ENCODE measurements at places on chromosomes 11 and 22.

DNA sequence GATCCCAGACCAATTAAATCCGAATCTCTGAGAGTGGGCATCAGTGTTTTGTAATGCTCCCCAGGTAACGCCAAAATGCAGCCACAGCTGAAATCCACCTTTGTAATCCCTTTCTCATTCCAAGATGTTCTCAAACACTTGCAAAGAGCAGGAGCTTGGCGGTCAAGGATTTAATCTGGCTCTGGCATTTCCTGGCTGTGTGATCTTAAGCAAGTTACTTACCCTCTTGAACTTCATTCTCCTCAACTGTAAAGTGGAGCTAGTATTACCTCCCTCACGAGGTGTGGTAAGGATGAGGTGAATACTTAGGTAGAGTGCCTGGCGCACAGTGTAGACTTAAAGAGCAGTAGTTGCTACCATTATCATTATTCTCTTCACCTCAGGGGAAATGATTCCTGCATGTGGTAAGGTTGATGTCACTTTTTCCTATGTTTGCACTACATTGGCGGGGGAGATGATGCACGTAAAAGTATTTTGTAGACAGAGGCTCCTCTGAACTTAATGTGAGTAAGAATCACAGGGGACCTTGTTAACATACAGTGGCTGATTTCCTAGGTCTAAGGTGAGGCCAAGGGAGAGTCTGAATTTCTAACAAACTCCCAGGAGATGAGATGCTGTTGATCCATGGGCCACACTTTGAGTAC is 210.4 kb upstream of the PITPNB start:
- DNase-seq: no peak

- no peak for DNase-seq
These were observed 50.7 kb upstream of the CWF19L2 start for GRCh38 chr11:107508201-107508857.

GRCh38 chr11:78542007-78542406 is 32.7 kb downstream of the NARS2 start:
- no peak for DNase-seq

DNA sequence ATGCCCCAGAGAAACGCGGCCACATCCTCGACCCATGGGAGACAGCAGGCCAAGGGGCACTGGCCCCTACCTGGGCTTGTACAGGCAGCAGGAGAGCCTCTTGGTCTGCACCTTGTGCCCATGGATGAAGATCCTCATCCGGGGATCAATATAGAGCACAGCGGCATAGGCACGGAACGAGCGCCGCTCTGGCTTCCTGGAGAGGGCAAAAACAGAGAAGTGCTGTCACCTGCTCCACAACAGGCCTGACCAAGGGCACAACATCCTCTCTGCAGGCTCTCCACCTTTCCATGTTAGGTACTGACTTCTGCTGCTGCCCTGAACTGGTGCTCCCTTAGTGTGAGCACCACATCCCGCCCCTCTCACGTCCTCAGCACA is 27.2 kb downstream of the MORC2 start:
- no peak for DNase-seq

- DNase-seq: no peak
These were observed 112.2 kb downstream of the SBF2 start for GRCh38 chr11:10181811-10182210.

GRCh38 chr22:32538521-32538920 is 63.9 kb downstream of the FBXO7 start:
- DNase-seq: no peak

DNA sequence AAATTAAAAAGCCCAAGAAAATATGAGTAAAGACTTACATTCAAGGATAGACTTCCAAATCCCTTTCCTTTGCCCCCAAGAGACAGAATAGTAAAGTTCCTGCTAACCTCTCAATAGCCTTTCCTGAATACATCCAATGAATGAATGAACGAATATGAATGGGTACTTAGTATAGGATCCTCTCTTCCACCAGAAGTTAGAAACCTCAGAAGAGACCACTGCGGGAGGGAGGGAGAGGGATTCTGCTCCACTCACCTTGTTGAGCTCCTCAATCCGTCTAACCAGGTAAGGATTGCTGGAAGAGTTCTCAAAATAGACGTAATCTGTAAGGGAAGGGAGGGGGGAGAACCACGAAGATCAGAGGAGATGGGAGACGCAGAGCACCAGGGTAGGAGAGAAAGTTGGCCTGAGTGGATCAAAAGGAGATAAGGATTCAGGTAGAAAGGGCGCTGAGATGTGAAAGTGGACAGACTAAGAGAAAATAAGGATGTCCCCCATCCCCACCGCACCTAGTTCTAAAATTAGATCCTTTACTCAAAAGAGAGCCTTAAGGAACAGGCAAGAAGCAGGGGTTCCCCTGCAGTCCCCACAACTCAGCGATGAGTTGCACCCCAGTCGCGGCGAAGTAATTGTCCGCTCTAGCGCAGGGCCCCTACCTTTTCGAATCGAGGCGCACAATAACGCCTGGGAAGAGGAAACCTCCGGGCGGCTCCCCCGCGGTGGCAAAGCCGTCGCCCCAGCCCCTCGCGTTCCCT is 1.1 kb downstream of the MTA2 start:
- DNase-seq: no peak

GRCh38 chr11:72684236-72684912 is 10.2 kb upstream of the PDE2A start:
- peak; percentile 58 for DNase-seq

- no peak for DNase-seq
These were observed 20.6 kb upstream of the ST3GAL4 start for GRCh38 chr11:126334659-126335462.

DNA sequence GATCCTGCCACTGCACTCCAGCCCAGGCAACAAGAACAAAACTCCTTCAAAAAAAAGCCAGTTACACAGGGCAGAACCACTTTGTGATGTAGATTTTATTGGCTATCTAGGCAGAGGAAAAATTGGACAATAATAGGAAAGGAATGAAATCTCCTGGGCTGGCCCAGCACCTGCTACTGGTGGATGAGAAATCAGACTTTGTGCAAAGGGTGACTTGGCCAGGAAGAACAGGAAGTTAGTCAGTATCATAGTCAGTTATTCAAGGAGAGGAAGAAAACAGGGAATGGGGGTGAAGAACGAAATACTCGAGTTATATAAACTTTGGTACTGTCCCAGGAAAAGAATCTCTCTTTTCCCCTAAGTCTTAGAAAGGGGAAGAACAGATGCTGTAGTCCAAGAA is 11.0 kb upstream of the SPTBN2 start:
- no peak for DNase-seq

- no peak for DNase-seq
These were observed 77.3 kb downstream of the ZBTB44 start for GRCh38 chr11:130237282-130238006.

DNA sequence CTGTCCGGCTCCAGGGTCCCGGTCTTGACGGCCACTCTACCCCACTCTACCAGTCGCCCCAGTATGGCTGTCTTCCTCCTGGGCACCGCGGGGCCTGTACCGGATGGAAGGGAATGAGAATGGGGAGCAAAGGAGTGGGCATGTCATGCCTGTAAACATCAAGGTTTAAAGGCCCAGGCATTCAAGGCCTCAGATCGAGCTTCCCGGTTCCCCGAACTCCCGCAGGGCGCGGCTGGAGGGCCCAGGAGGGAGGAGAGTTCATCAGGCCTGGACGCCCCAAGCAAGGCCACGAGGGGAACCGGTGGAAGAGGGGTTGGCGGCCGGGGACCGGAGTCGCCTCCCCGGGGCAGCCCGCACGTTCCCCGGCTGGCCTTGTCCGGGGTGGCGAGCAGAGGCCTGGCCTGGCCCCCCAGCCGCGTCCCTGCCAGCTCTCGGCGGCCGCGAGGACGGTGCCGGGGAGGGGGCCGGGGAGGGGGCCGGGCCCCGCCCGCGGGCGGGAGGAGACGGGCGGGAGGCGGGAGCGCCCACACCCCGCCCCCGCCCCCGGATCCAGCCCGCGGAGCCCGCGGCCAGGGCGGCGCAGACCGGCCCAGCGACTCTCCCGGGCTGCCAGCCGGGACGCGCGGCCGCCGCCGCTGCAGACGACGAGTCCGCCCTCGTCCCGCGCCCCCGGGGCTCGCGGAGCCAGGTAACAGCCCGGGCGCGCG is at the start of gene CDC42EP1:
Gene CDC42EP1, plus strand, starts transcription at position 580 of the 707 bp plus-strand sequence. CDS start 5,870 bp downstream, outside the sequence.
- peak; percentile 19 for DNase-seq

- no peak for DNase-seq
These were observed 414.6 kb upstream of the LARGE1 start for GRCh38 chr22:34334893-34335292.

GRCh38 chr11:111454561-111455192 is 57.5 kb downstream of the BTG4 start:
- DNase-seq: peak; percentile 51

- DNase-seq: no peak
These were observed 10.7 kb downstream of the IL17RA start for GRCh38 chr22:17095538-17095937.

GRCh38 chr11:131074573-131074972 is 158.3 kb upstream of the SNX19 start:
- no peak for DNase-seq

GRCh38 chr11:58334708-58335107 is 24.2 kb downstream of the OR5B17 start:
- DNase-seq: no peak

- DNase-seq: no peak
These were observed 160.5 kb upstream of the TBCEL start for GRCh38 chr11:120863359-120863758.

DNA sequence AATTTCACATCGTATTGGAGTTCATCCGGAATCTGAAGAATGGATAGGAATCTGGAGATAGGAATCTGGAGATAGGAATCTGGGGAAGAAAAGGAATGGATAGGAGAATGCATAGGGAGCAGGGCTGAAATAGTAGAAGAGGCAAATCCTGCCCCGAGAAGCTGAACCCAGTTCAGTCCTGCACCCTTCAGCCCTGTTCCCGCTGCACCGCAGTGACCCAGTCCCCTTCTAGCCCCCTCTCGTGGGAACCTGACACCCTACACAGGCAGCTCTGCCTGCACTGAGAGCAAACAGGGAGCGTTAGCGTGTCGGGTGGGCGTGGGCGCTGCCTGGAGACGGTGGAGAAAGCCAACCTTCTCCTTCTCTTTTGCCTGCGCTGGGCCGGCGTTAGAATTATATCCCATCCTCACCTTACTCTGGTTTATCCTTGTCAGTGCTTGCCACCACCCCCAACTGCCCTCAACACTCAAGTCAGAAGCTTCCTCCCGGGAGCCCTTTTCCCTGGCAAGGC is 1.0 kb upstream of the CCKBR start:
- DNase-seq: no peak

GRCh38 chr11:26743622-26744021 is 21.8 kb upstream of the SLC5A12 start:
- no peak for DNase-seq

DNA sequence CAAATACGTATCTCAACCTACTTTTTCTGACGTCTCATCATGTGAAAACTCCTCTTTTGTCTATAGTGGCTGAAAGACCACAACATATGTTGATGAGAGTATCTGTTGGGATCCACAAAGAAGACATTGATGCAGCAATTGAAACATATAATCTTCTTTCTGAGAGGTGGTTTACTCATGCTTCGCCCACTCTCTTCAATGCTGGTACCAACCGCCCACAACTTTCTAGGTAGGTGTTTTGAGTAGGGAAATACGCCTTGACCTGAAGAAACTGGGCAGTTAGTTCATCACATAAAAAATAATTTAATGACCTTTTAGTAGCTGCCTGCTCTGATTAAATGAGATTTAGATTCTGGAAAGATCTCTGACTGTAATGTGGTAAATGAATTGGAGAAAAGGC is 17.2 kb downstream of the RRM1 start:
- no peak for DNase-seq

DNA sequence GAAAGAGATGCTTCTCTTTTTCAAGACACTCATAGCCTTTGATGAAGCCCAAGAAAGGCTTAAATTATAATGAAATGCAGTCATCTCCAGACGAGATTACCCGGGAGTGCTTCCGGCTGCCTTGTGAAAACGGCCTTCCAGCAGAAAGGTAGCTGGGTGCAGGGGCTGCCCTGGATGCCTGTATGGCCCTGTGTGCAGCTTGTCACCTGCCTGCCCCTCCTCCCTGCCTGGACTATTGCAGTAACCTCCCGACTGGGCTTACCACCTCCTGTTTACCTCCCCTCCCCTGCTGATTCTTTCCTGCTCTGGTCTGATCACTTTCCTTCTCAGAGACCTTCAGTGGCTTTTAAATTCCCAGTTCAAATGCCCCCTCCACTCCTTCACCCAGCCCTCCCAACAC is 126.4 kb upstream of the SYT13 start:
- DNase-seq: no peak

GRCh38 chr11:62062223-62062861 is 61.5 kb upstream of the INCENP start:
- DNase-seq: no peak

DNA sequence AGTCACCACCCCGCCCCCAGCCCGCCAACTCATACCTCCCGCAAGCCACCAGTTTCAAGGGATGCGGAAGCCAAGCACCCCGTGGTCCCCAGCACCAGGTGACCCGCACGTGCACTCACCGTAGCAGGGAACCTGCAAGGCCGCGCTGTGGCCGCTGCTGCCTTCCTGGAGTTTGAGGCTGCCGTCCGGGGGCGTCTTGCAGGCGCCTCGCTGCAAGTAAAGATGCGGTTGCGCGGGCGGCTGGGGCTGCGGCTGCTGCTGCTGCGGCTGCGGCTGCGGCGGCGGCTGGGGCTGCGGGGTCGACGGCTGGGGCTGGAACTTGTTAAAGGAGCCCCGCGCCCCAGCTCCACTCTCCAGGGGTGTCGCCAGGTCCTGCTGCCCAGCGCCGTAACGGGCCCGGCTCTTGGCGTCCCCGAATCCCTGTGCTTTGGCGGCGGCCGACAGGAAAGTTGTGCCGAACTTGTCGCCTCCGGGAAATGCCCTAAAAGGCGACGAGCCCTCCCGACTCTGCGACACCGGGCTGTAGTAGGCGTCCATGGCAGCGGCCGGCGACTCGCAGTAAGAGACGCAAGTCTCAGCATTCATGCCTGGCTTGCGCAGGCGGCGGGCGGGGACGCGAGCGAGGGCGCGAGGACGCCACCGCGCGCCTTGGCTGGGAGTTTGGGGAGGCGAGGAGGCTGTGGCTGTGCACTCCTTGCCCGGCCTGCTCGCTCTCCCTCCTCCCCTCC is at the start of gene ALX4:
Gene ALX4, minus strand, starts transcription at position 662 of the 728 bp plus-strand sequence. Its CDS starts 77 bp downstream, at position 585.
- DNase-seq: peak; percentile 22

Data from activated naive CD4-positive, alpha-beta T cell treated with anti-CD3 and anti-CD28 coated beads, Interleukin-2, amount 50 U/mL, for 16 hours (primary cell).